ENCODE measurements at places on chromosomes 5 and 9. TPM values are rescaled to one million over a fixed set of nuclear protein-coding genes. Genes with fewer than 3 reads are reported as not detected.

Gene DAB2
- 100 TPM for total RNA-seq

GRCh38 chr5:111930905-111931461, 174.0 kb upstream of the NREP start:
- DNase-seq = no peak

Gene CTNND2
- not detected for total RNA-seq

GRCh38 chr9:13942695-13943094, 371.2 kb downstream of the NFIB start:
- no peak for DNase-seq

- DNase-seq = no peak
Observed at GRCh38 chr9:82543726-82544125, 519.2 kb downstream of the RASEF start.

Measured in pulmonary artery endothelial cell (primary cell).